ENCODE measurements at places on chromosomes 4 and X. TPM values are rescaled to one million over a fixed set of nuclear protein-coding genes. Genes with fewer than 3 reads are reported as not detected.

QRFPR gene
- not detected for polyA plus RNA-seq

ZNF674 gene
- polyA plus RNA-seq: not detected

FGA gene
- polyA plus RNA-seq: not detected

PTPN13 gene
- polyA plus RNA-seq: not detected

FRMD7 gene
- not detected for polyA plus RNA-seq

ADAMTS3 gene
- not detected for polyA plus RNA-seq

OTUD4 gene
- 8.2 TPM for polyA plus RNA-seq

ALG13 gene
- 38.2 TPM for polyA plus RNA-seq

TMEM47 gene
- polyA plus RNA-seq: not detected

DUSP21 gene
- not detected for polyA plus RNA-seq

CT55 gene
- not detected for polyA plus RNA-seq

ZMAT1 gene
- 0.49 TPM for polyA plus RNA-seq

SASH3 gene
- polyA plus RNA-seq: 569 TPM

CT45A5 gene
- polyA plus RNA-seq: not detected

MRFAP1L1 gene
- 81.3 TPM for polyA plus RNA-seq

ADGRG2 gene
- not detected for polyA plus RNA-seq

RTL9 gene
- polyA plus RNA-seq: not detected

LUZP4 gene
- polyA plus RNA-seq: not detected

MAGEA10 gene
- polyA plus RNA-seq: not detected

CC2D2A gene
- 0.29 TPM for polyA plus RNA-seq

PABPC1L2B gene
- polyA plus RNA-seq: not detected

GPR143 gene
- polyA plus RNA-seq: 0.18 TPM

CENPI gene
- 0.38 TPM for polyA plus RNA-seq

ETDA gene
- polyA plus RNA-seq: not detected

IL1RAPL1 gene
- polyA plus RNA-seq: not detected

XAGE1A gene
- not detected for polyA plus RNA-seq

SLITRK2 gene
- not detected for polyA plus RNA-seq

PDE6B gene
- polyA plus RNA-seq: 18.9 TPM

SMIM31 gene
- not detected for polyA plus RNA-seq

VSIG4 gene
- not detected for polyA plus RNA-seq

DDIT4L gene
- polyA plus RNA-seq: not detected
